H54 (cell line): ENCODE measurements at places on chromosomes 7 and 10.

GRCh38 chr10:131925011-131925649, 24.3 kb downstream of the PPP2R2D start:
- DNase-seq: no peak

- no peak for DNase-seq
These were observed 13.1 kb downstream of the LRRC4 start for GRCh38 chr7:128017862-128018845.

DNA sequence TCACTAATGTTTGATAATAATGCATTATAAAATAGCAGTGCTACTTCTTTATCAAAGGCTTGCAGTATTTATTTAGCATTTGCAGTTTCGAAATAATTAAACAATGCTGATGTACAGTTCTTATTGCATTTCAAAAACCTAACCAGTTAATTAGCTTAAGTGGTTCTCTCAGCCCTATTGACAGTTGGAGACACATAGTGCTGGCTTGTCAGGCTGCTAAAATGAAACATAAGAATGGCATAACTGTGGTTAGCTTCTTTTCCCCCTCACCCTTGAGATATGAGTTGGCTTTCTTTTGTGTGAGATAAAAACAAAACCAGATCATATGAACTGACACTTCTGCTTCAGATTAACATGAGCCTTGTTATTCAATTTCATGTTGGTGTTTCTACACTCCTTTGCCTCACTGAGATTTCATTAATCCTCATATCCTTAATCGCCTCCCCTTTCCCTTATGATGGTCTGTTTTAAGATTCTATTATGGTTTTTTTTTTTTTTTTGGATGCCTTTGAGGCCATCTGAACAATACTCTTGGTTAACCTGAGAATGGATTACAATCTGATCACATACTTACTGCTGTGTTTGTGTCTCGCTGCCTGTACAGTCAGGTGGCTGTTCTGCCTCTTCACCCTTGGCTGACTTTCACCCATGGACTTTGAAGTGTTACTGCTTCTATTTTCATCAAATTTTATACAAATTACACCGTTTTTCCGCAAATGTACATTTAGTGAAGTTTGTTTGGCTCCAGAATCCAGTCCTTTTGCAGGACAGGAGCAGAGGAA, 108.0 kb downstream of the SDK1 start:
- DNase-seq: no peak

GRCh38 chr10:45373576-45374349, at the start of gene ALOX5:
Gene ALOX5 (plus strand): TSS chr10:45374216. CDS start chr10:45374280, 64 bp downstream.
- DNase-seq: no peak

DNA sequence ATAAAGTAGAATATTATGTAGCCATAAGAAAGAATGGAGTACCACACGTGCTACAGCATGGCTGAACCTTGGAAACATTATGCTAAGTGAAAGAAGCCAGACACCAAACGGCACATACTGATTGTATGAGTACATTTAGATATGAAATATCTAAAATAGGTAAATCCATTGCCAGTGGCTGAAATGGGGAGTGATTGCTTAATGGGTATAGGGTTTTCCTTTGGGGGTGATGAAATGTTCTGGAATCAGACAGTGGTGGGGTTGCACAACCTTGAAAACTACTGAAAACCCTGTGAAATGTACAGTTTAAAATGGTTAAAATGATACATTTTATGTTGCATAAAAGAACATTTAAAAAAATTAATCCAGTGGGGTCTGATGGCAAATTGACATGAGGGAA, 667.9 kb downstream of the AUTS2 start:
- DNase-seq: no peak

GRCh38 chr7:913736-914520, 37.6 kb downstream of the GET4 start:
- no peak for DNase-seq

GRCh38 chr10:132350946-132351345, 19.0 kb downstream of the LRRC27 start:
- no peak for DNase-seq

- DNase-seq: no peak
These were observed at the start of gene CTTNBP2 for GRCh38 chr7:117873310-117874190. Gene CTTNBP2 (minus strand): TSS chr7:117873441. CDS start chr7:117873415, 26 bp downstream.

GRCh38 chr7:115689941-115690340, 340.6 kb downstream of the TFEC start:
- DNase-seq: no peak

DNA sequence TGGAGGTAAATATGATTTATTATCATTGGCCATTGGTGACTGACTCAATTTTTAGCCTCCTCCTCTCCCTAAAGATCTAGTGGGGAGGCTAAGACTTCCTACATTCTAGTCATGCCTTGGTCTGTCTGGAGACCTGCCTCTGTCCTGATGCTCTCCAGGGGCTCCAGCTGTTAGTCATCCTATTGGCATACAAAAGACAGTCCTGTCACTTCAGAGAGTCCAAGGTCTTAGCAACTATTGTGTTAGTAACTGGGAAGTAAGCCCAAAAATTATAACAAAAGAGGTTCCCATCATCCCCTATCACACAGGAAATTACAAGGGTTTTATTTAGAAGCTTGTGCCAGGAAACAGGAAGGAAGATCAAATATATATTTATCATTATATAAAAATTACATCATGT, 400.6 kb upstream of the VSTM2A start:
- no peak for DNase-seq

DNA sequence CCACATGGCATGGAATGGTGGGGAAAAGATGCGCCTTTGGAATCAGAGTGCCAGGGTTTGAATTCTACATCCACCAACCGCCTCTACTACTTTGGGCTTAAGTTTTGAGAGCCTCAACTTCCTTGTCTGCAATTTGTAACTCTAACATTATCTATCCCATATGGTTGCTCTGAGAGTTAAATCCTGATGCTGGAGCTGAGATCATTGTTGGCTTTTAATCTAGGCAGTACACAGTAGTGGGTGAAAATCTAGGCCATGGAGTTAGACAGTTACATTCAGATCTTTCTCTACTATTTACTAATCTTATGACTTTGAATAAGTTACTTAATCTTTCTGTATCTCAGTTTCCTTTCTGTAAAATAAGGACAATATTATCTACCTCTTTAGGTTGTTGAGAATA, 149.7 kb upstream of the AOAH start:
- DNase-seq: no peak

DNA sequence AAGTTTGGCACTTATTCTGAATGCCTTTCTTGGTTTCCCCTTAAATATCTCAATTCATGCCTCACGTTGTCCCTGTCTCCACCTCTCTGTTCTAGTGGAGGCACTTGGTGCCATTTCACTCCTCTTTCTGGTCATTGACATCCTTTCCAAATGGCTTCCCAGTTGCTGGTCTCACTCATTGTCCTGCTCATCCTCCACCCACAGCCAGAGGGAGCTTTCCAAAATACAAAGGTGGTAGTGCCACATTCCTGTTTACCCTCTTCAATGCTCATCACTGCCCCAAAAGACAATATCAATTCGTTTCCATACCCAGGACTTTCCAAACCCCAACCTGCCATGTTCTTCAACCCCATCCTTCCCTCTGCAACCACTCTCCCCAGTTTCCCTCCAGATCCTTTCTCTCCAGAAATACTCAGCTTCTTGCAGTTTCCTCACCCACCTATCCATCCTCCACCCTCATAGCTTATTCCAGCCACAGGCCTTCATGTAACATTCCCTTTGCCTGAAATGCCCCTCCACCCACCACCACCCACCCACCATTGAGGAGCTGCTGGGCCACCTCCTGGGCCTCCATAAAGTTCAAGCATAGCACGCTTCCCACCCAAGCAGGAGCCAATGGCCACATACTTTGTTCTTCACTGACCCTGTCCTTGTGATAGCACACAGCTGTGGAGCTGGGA, 63.1 kb upstream of the ADRB1 start:
- no peak for DNase-seq

GRCh38 chr7:42883950-42884349, 27.9 kb downstream of the C7orf25 start:
- DNase-seq: no peak

- no peak for DNase-seq
These were observed 421.4 kb upstream of the ZWINT start for GRCh38 chr10:56782503-56782902.

- DNase-seq: no peak
These were observed 1.3 kb downstream of the MBLAC1 start for GRCh38 chr7:100127866-100128636.

DNA sequence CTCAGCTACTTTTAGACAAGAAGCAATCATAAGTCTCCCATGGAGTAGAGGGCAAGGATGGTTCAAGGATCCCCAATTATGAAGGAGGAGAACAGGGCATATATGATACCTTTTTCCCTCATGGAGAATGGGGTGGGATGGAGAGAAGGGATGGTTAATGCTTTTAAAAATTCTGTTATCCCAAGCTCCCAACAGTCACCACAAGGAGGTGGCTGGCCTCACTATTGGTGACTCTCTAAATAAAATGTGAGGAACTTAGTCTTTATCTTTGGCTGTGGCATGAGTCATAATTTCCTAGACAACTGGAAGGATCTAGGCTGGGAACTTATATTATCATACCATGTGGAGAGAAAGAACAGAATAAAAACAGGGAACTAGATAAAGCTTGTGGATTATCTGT, 297.0 kb downstream of the PHTF2 start:
- no peak for DNase-seq

DNA sequence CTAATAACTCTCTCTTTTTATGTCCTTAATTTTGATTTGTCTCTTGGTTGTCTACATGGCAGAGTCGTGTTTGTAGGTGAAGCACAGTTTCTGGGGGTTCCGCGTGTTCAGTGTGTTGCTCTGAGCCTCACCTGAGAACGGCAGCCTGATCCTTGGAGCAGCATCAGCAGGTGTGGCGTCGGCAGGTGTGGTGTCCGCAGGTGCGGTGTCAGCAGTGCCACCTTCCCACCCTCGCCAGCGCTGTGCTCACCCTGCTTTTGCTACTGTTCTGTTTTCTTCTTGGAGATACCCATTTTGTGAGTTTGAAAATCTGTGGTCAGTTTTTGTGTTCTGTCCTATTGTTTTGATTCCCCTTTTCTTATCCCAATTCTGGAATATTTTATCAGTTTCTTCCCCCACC, 406.6 kb downstream of the GLRX3 start:
- DNase-seq: no peak

- no peak for DNase-seq
These were observed 28.2 kb downstream of the INPP5F start for GRCh38 chr10:119754085-119754484.

GRCh38 chr7:111510584-111511378, 51.5 kb downstream of the IMMP2L start:
- DNase-seq: no peak

GRCh38 chr10:62045765-62046521, 144.4 kb downstream of the ARID5B start:
- DNase-seq: no peak

DNA sequence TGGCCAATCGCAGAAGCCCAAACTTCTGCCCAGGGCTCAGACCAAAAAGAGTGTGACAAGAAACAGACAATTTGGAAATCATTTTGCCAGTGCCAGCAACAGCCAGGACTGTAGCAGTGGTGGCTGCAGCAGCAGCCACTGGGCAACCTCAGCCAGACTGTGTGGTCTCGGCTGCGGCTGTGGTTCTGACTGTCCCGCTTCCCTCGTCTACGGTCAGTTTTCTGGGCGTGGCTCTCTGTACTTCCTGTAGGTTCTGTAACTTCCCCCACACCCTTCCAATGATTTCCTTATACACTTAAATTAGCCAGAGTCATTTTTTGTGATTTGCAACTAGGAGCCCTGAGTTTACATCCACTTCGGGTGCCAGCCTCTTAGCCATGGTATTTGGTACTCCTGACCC, 39.9 kb downstream of the CYTH3 start:
- no peak for DNase-seq

GRCh38 chr7:134552105-134552504, 3.2 kb downstream of the AKR1B15 start:
- no peak for DNase-seq

DNA sequence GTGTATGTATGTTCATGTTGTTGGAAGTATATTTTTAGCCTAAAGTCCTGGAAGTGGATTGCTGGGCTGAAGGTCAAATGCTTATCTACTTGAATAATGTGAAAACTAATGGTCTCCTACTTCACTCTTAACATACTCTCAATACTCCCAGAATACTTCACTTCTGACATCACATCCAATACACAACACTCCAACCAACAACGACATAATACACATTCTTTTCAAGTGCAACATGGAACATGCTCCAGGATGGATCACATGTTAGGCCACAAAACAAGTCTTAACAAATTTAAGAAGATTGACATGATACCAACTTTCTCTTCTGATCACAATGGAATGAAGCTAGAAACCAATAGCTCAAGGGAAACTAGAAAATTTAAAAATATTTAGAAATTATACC, 126.9 kb upstream of the ADCY1 start:
- no peak for DNase-seq

- DNase-seq: peak; percentile 65
These were observed 162.0 kb upstream of the PLXNA4 start for GRCh38 chr7:132738254-132738653.

DNA sequence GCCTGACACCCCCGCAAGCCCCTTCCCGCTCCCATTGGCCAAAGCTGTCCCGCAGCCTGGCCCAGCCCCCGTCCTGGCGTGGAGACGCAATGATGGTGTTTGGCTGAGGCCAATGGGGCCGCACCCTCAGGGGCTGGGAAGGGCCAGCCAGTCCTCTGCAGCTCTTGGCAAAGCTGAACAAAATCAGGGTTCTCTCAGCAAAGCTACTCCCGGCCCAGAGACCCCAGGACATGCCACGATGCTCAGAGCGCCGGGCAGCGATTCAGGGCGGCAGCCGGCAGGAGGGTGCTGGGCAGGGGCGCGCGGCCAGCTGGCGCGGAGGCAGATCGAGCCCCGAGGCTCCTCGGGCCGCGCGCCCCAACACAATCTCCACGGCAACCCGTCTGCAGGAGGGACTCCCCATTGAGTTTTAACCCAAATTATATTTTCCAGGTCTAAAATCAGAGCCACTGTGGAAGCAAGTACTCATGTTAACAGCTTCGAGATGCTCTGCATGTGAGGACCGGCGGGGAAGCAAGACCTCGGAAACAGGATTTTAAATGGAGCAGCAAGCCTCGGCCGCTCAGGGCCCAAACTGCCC, 8.8 kb upstream of the CNPY1 start:
- no peak for DNase-seq

GRCh38 chr10:27445070-27445469, 59.0 kb upstream of the RAB18 start:
- no peak for DNase-seq

DNA sequence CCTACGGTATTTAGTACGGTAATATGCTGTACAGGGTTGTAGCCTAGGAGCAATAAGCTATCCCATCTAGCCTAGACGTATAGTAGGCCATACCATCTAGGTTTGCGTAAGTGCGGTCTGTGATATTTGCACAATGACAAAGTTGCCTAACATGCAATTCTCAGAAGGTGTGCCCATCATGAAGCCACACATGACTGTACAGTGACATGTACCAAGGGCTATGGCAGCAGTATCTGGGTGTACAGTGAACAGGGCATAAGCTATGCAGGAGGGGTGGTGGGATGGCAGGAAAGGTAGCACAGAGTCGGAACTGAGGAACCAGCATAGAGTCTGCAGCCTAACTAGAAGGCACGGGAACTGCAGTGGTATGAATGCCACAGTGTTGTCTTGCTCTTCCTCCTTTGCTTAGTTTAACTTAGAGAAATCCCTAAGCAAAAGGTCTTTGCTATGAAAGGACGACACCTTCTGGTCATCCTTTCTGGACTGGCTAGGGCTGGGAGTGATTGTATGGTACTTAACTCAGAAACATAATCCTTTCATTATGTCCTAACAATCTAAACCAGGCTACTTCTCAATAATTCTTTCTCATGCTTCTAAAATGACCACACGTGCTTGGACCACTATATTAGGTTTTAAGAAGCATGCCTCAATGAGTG, 93.5 kb downstream of the DYNC1I1 start:
- no peak for DNase-seq
